ENCODE measurements at places on chromosomes 12 and 14. TPM values are rescaled to one million over a fixed set of nuclear protein-coding genes. Genes with fewer than 3 reads are reported as not detected.

- no peak for DNase-seq
- no peaks in the 10 kb centered on the region for H3K4me1 ChIP-seq
- H3K36me3 ChIP-seq: no peaks in the 10 kb centered on the region
- no peaks in the 10 kb centered on the region for H3K27me3 ChIP-seq
- no peak overlapping the region for H3K27ac ChIP-seq
Measured at GRCh38 chr14:24475261-24475660, 32.7 kb upstream of the SDR39U1 start.

- no peak overlapping the region for H3K27ac ChIP-seq
- no peak for DNase-seq
- no peak overlapping the region for H3K4me3 ChIP-seq
Measured at GRCh38 chr12:99658671-99659349, 11.3 kb downstream of the GARIN6 start.

DNA sequence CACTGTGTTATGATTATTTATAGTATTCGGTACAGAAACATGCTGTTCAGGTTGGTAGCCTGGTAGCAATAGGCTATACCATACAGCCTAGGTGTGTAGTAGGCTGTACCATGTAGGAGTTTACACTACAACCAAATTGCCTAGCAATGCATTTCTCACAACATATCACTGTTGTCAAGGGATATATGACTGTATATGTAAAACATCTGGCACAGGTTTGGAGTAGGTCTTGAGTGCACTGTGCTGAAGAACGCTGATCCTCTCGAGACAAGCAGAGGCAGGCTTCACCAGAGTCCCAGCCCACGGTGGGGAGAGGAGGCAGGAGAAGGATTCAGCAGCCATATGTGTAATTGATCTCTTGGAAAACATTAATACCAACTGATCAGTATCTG, 15.0 kb upstream of the TBX5 start:
- H3K4me1 ChIP-seq: no peaks in the 10 kb centered on the region
- no peak overlapping the region for H3K27ac ChIP-seq
- peaks cover 32% of the 10 kb centered on the region for H3K27me3 ChIP-seq
- H3K4me3 ChIP-seq: no peak overlapping the region
- no peak for DNase-seq

GRCh38 chr12:49227713-49228112, 37.2 kb upstream of the TUBA1C start:
- no peak overlapping the region for H3K4me3 ChIP-seq
- no peaks in the 10 kb centered on the region for H3K4me1 ChIP-seq
- DNase-seq: no peak
- H3K36me3 ChIP-seq: no peaks in the 10 kb centered on the region
- H3K27ac ChIP-seq: no peak overlapping the region

DNA sequence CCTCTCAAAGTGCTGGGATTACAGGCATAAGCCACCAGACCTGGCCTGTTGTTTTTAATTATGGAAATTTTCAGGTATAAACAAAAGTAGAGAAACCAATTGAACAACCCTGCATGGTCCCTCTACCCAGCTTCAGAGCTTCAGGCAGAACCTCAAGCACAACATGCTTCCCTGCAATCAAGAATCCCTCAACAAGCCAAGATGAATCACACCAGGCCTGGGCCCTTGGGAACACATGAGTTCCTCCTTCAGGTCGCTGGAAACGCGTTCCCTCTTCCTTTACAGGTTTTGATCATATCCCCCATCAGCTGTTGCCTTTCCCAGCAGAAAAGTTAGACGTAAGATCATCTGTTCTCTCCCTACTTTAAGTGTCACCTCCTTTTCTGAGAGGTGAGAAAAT, 20.5 kb upstream of the CORO1C start:
- no peak overlapping the region for H3K27ac ChIP-seq
- H3K36me3 ChIP-seq: no peaks in the 10 kb centered on the region
- no peak overlapping the region for H3K4me3 ChIP-seq
- no peaks in the 10 kb centered on the region for H3K27me3 ChIP-seq
- no peak for DNase-seq

Gene PABPN1
- total RNA-seq: 258 TPM

Gene CLEC2A
- total RNA-seq: not detected

GRCh38 chr14:94650444-94650775, 38.2 kb downstream of the SERPINA3 start:
- H3K27me3 ChIP-seq: peaks cover 2% of the 10 kb centered on the region
- no peak for DNase-seq
- H3K27ac ChIP-seq: no peak overlapping the region
- no peaks in the 10 kb centered on the region for H3K36me3 ChIP-seq
- no peak overlapping the region for H3K4me3 ChIP-seq
- H3K4me1 ChIP-seq: no peaks in the 10 kb centered on the region

Gene GALNT16
- total RNA-seq: not detected

All from activated CD8-positive, alpha-beta T cell treated with anti-CD3 and anti-CD28 coated beads for 36 hours (primary cell).